ENCODE measurements at places on chromosomes 5 and 9.

DNA sequence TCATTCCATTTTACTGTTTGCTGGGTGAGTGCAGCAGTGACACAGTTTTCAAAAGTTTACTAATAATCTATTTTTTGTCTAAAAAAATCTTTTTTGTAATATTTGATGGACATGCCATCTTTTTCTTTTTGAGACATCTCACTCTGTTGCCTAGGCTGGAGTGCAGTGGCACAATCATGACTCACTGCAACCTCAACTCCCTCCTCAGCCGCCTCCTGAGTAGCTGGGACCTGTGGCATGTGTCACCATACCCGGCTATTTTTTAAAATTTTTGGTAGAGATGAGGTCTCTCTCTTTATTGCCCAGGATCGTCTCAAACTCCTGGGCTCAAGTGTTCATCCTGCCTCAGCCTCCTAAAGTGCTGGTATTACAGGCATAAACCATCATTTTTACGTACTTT is 86.0 kb downstream of the KDM4C start:
- DNase-seq = no peak

- DNase-seq = no peak
Observed at GRCh38 chr5:58462623-58463230, 2.8 kb upstream of the PLK2 start.

DNA sequence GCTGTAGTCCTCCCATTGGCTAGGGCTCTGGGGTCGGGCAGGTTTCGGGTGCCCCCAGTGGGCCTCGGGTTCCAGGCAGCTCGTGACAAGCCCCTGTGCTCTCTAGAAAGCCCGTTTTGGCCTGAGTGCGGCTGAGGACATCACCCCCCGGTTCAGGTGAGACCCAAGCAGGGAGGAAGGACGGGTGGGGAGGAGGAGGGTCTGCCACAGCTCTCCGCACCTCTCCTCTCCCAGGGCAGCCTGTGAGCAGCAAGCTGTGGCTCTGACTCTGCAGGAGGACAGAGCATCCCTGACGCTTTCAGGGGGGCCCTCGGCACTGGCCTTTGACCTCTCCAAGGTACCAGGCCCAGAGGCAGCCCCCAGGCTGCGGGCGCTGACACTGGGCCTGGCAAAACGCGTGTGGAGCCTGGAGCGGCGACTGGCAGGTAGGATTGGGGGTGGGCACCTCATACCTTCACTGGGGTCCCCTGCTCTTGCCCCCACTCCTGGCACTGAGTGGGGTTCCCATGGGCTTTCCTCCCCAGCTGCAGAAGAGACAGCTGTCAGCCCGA is 672 bp downstream of the PAXX start:
- no peak for DNase-seq

DNA sequence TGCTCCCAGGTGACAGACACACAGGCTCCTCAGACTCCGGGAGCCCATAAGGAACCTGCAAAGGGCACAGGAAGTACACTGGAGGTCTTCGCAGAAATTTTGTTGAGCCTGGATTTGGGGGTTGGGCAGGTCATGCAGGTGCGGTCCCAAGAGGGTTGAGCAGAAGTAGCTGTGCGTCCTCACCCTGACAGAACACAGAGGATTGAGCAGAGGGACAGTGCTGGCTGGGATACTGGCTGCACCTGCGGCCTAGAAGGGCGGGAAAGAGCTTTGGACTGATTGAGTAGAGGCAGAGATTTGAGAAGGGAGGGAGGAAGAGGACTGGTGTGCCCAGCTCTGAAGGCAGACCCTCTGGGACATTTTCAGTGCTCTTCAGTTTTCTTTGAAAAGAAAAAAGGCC is 65.4 kb downstream of the PTPDC1 start:
- DNase-seq = no peak

DNA sequence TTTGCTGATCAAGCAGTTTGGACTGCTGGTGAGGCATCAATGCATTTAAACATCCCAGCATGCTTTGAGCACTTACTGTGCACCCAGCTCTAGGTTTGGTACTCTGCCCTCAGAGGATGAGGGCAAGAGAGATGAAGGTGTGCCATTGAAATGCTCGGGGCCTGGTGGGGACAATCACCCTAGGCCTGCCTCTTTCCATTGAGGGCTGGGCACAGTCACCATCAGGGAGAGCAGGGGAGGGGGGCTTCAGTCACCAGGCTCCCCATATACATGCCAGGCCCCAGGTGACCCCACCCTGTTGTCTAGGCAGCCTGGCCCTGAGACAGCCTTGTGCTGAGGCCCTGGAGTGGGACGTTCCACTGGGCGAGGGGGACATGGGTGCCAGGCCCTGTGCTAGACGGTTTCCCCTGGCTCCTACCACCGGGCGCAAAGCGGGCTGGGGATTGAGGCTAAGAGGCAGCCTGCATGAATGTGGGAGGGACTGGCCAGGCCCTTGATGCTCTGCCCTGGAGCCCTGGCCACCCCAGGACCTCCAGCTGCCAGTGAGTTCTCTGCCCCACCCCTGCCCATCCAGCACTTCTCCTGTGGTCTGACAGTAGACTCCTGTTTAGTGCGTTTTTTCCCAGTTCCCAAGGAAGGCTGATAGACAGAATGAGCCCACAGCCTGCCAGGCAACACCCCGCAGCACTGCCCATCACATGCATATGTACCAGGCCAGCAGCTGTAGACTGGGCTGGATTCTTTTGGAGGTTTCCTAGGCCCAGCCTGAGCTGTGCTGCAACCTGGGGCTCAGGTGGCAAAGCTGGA is 18.9 kb downstream of the TCF7 start:
- no peak for DNase-seq
